ENCODE measurements at places on chromosomes 7 and 10. TPM values are rescaled to one million over a fixed set of nuclear protein-coding genes. Genes with fewer than 3 reads are reported as not detected.
A peak's percentile ranks its signal among the peaks of the same experiment; 100 is the strongest.

Gene GDF2
- not detected for total RNA-seq

Gene AMPH
- 5.5 TPM for total RNA-seq

Gene SUGCT
- 3.6 TPM for total RNA-seq

Gene ITGA8
- 0.25 TPM for total RNA-seq

Gene ZEB1
- 0.84 TPM for total RNA-seq

Gene NEUROG3
- total RNA-seq, result not detected

Gene PLA2G12B
- 0.90 TPM for total RNA-seq

Gene CNPY1
- total RNA-seq, result not detected

GRCh38 chr10:30241422-30242110 lies 107.5 kb downstream of the MTPAP start:
- no peaks in the 10 kb centered on the region for H3K36me3 ChIP-seq
- no peak for DNase-seq
- H3K27me3 ChIP-seq, result no peaks in the 10 kb centered on the region
- no peak overlapping the region for H3K27ac ChIP-seq
- H3K4me1 ChIP-seq, result no peaks in the 10 kb centered on the region

DNA sequence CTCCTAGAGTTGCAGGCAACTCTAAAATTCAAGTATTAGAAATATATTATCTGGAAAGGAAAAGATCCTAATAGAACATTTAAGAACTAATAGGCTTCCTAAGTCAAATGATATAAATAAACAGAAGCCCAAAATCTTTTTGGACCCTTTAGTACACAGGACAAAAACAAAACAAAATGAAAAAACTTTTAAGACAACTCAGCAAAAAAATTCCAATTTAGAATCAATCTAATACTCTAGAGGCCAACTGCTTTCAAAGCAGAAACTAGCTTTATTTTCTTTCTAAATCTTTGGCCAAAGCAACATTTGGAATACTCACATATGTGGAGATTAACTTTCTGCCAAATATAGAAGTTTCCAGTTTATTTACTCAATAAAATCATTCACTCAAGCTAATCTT lies 65.2 kb downstream of the CALCR start:
- H3K27ac ChIP-seq, result no peak overlapping the region
- no peak overlapping the region for H3K4me3 ChIP-seq
- no peaks in the 10 kb centered on the region for H3K4me1 ChIP-seq
- H3K27me3 ChIP-seq, result no peaks in the 10 kb centered on the region
- no peak for DNase-seq

GRCh38 chr7:36781011-36781738 lies 56.9 kb upstream of the AOAH start:
- H3K27me3 ChIP-seq, result no peaks in the 10 kb centered on the region
- no peak overlapping the region for H3K4me3 ChIP-seq
- H3K4me1 ChIP-seq, result peaks cover 5% of the 10 kb centered on the region
- H3K27ac ChIP-seq, result no peak overlapping the region

- no peaks in the 10 kb centered on the region for H3K36me3 ChIP-seq
- H3K27me3 ChIP-seq, result no peaks in the 10 kb centered on the region
- no peak overlapping the region for H3K27ac ChIP-seq
Measured at GRCh38 chr10:88787463-88787862, 15.1 kb upstream of the LIPM start.

- no peak overlapping the region for H3K27ac ChIP-seq
- no peak for DNase-seq
- no peak overlapping the region for H3K4me3 ChIP-seq
- H3K4me1 ChIP-seq, result no peaks in the 10 kb centered on the region
- H3K27me3 ChIP-seq, result no peaks in the 10 kb centered on the region
Measured at GRCh38 chr7:111903797-111904196, 302.4 kb downstream of the DOCK4 start.

DNA sequence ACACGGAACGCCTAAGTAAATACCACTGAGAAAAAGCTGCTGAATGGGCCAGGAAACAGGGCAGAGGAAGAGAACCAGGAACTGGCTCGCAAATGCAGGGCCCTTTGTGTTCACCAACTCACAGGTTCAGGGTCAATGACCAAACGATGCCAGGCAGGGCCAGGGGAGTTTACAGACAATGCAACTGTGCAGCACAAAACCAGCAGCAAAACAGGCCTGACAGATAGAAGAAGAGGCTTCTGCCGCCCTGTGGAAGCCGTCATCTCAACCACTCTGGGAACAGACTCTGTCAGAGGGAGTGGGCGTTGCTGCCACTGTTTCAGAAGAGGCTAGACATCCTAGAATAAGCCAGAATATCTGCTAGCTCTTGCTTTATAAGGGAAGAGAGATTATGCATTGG lies 117.9 kb downstream of the KMT2E start:
- no peak overlapping the region for H3K27ac ChIP-seq
- peak; percentile 39 for DNase-seq
- no peaks in the 10 kb centered on the region for H3K4me1 ChIP-seq
- peaks cover 13% of the 10 kb centered on the region for H3K36me3 ChIP-seq
- H3K4me3 ChIP-seq, result no peak overlapping the region

DNA sequence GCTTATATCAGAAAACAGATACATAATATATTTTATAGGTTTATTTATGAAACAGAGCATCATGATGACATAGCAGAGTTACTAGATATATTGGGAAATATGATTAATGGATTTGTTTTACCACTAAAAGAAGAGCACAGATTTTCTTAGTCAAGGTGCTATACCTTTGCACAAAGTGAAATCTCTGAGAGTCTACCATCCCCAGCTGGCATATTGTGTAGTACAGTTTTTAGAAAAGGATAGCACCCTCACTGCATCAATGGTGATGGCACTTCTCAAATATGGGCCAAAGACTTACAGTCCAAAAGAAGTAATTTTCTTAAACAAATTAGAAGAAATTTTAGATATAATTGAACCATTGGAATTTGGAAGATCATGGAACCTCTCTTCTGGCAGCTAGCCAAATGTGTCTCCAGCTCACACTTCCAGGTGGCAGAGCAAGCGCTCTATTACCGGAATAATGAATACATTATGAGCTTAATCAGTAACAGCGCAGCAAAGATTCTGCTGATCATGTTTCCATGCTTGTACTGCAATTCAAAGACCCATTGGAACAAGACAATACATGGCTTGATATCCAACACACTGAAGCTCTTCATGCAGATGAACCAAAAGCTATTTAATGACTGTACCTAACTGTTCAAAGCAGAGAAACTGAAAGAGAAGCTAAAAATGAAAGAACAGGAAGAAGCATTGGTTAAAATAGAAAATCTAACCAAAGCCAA lies 21.9 kb upstream of the CREB3L2 start:
- DNase-seq, result no peak
- no peaks in the 10 kb centered on the region for H3K27me3 ChIP-seq
- peak overlapping the region; percentile 23 for H3K4me3 ChIP-seq
- no peak overlapping the region for H3K27ac ChIP-seq

GRCh38 chr7:20388084-20388483 lies 57.4 kb downstream of the ITGB8 start:
- H3K27me3 ChIP-seq, result no peaks in the 10 kb centered on the region
- peaks cover 19% of the 10 kb centered on the region for H3K36me3 ChIP-seq
- DNase-seq, result no peak
- H3K4me1 ChIP-seq, result no peaks in the 10 kb centered on the region
- no peak overlapping the region for H3K27ac ChIP-seq

GRCh38 chr7:90552521-90552920 lies 43.6 kb upstream of the CDK14 start:
- no peak for DNase-seq
- H3K27ac ChIP-seq, result no peak overlapping the region
- H3K4me3 ChIP-seq, result no peak overlapping the region

- H3K4me3 ChIP-seq, result no peak overlapping the region
- DNase-seq, result no peak
- peaks cover 4% of the 10 kb centered on the region for H3K4me1 ChIP-seq
- H3K27me3 ChIP-seq, result no peaks in the 10 kb centered on the region
- no peak overlapping the region for H3K27ac ChIP-seq
- H3K36me3 ChIP-seq, result no peaks in the 10 kb centered on the region
Measured at GRCh38 chr7:68689087-68689433, 909.2 kb upstream of the AUTS2 start.

GRCh38 chr10:120960725-120961124 lies 109.6 kb downstream of the WDR11 start:
- peaks cover 3% of the 10 kb centered on the region for H3K4me1 ChIP-seq
- H3K27ac ChIP-seq, result no peak overlapping the region
- no peaks in the 10 kb centered on the region for H3K36me3 ChIP-seq
- H3K27me3 ChIP-seq, result no peaks in the 10 kb centered on the region
- H3K4me3 ChIP-seq, result no peak overlapping the region

DNA sequence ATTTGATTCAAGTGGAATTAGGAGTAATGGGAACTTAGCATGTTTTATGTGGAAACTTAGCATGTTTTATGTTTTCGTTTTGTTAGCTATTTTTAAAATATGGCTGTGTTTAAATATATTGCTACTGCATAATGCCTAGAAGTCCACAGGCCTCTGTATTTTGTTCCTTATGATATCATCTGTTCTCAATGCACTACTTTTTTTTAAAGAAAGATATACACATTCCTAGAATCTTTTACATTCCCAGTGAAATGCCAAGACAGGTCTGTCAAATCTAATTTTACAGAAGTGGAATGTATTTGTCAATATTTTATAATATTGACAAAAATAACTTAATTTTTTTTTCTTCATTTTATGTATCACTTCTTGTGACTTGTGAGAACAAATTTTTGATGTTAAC lies 51.6 kb downstream of the ST7 start:
- peaks cover 5% of the 10 kb centered on the region for H3K4me1 ChIP-seq
- H3K27me3 ChIP-seq, result peaks cover 53% of the 10 kb centered on the region
- H3K4me3 ChIP-seq, result no peak overlapping the region
- no peak overlapping the region for H3K27ac ChIP-seq

- no peaks in the 10 kb centered on the region for H3K27me3 ChIP-seq
- H3K4me3 ChIP-seq, result no peak overlapping the region
- H3K36me3 ChIP-seq, result no peaks in the 10 kb centered on the region
- DNase-seq, result no peak
- H3K4me1 ChIP-seq, result no peaks in the 10 kb centered on the region
Measured at GRCh38 chr7:27459021-27459730, 203.5 kb downstream of the HIBADH start.

GRCh38 chr10:79346388-79347225 lies 662 bp upstream of the PPIF start:
- H3K27ac ChIP-seq, result no peak overlapping the region
- H3K36me3 ChIP-seq, result peaks cover 22% of the 10 kb centered on the region
- peaks cover 18% of the 10 kb centered on the region for H3K4me1 ChIP-seq
- no peaks in the 10 kb centered on the region for H3K27me3 ChIP-seq
- H3K4me3 ChIP-seq, result no peak overlapping the region

- H3K27me3 ChIP-seq, result no peaks in the 10 kb centered on the region
- H3K36me3 ChIP-seq, result peaks cover 29% of the 10 kb centered on the region
- no peaks in the 10 kb centered on the region for H3K4me1 ChIP-seq
- peak; percentile 65 for DNase-seq
- no peak overlapping the region for H3K4me3 ChIP-seq
Measured at GRCh38 chr10:106707657-106708056, 456.8 kb downstream of the SORCS1 start.

GRCh38 chr10:1169981-1170866 lies 114.0 kb downstream of the WDR37 start:
- no peak overlapping the region for H3K27ac ChIP-seq
- no peaks in the 10 kb centered on the region for H3K4me1 ChIP-seq
- no peaks in the 10 kb centered on the region for H3K36me3 ChIP-seq
- no peak overlapping the region for H3K4me3 ChIP-seq
- peak; percentile 31 for DNase-seq

GRCh38 chr7:42930889-42931288 lies 1.1 kb downstream of the PSMA2 start:
- DNase-seq, result no peak
- no peaks in the 10 kb centered on the region for H3K27me3 ChIP-seq
- peaks cover 4% of the 10 kb centered on the region for H3K4me1 ChIP-seq
- H3K27ac ChIP-seq, result no peak overlapping the region
- H3K36me3 ChIP-seq, result peaks cover 36% of the 10 kb centered on the region

- peaks cover 31% of the 10 kb centered on the region for H3K36me3 ChIP-seq
- no peak for DNase-seq
- no peak overlapping the region for H3K4me3 ChIP-seq
- H3K4me1 ChIP-seq, result no peaks in the 10 kb centered on the region
- H3K27ac ChIP-seq, result no peak overlapping the region
- no peaks in the 10 kb centered on the region for H3K27me3 ChIP-seq
Measured at GRCh38 chr7:6161463-6162330, 110.7 kb downstream of the CYTH3 start.

- H3K4me3 ChIP-seq, result no peak overlapping the region
- no peak for DNase-seq
- H3K27me3 ChIP-seq, result no peaks in the 10 kb centered on the region
- no peaks in the 10 kb centered on the region for H3K4me1 ChIP-seq
- no peaks in the 10 kb centered on the region for H3K36me3 ChIP-seq
Measured at GRCh38 chr10:126349676-126350075, 38.6 kb downstream of the ADAM12 start.

DNA sequence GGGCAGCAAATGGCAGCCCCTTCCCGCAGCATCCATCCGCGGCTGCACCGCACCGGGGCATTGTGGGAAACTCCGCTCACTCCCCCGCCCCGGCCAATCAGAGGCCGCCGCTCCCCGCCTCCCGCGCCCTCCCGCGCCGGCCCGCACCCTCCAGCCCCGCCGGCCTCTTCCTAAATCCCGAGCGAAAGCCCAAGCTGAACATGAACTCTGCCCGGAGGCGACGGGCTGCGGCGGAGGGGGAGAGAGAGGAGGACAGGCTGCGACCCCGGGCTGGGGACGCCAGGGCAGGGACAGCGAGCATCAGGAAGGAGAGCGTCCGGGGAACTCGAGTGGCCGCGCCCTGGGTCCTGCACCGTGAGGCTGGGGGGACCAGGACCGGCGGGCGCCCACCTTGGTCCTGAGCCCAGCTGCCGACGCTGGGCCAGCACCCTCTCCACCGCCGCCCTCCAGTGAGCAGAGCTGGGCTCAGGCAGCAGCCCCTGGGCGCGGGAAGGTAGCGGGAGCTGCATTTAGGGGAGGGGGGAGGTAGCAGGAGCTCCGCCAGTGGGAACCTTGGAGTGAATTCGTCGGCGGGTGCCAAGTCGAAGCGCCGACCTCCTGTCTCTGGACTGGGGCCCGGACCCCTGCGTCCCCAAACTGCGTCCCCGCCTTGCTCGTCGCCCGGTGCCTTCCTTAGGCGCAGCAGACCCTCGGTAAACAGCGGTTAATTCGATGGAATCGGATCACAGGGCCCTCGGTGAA lies at the start of gene DGKI:
DGKI (minus strand) TSS at position 148 of the 741 bp plus-strand sequence.
- H3K4me1 ChIP-seq, result no peaks in the 10 kb centered on the region
- H3K36me3 ChIP-seq, result no peaks in the 10 kb centered on the region
- H3K27me3 ChIP-seq, result peaks cover 59% of the 10 kb centered on the region

GRCh38 chr7:122748195-122748594 lies 45.5 kb upstream of the RNF148 start:
- no peaks in the 10 kb centered on the region for H3K36me3 ChIP-seq
- peaks cover 5% of the 10 kb centered on the region for H3K4me1 ChIP-seq
- H3K4me3 ChIP-seq, result no peak overlapping the region
- no peak overlapping the region for H3K27ac ChIP-seq
- DNase-seq, result no peak

DNA sequence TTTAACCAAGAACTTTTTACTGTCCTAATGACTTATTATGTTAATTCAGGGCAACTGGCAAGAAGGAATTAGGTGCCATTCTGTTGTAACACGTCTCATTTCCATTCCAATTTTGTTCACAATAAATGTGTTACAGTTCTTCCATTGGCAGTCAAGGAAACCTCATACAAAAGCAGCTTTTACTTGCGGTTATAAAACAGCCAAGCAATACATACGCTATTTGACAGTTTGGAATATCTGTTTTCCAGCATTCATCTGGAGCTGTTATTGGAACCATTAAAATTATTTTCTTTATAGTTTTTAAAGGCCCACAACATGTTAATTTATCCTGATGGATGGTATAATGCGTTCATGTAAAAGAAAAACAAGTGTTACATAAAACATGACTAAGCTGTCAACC lies 33.3 kb downstream of the MTERF1 start:
- H3K4me3 ChIP-seq, result no peak overlapping the region
- peaks cover 7% of the 10 kb centered on the region for H3K4me1 ChIP-seq
